ENCODE measurements at places on chromosomes 16 and 17.

- no peak for DNase-seq
Measured at GRCh38 chr17:81665205-81666091, 957 bp downstream of the OXLD1 start.

GRCh38 chr16:70697594-70698170, 11.8 kb upstream of the MTSS2 start:
- peak; percentile 92 for DNase-seq

DNA sequence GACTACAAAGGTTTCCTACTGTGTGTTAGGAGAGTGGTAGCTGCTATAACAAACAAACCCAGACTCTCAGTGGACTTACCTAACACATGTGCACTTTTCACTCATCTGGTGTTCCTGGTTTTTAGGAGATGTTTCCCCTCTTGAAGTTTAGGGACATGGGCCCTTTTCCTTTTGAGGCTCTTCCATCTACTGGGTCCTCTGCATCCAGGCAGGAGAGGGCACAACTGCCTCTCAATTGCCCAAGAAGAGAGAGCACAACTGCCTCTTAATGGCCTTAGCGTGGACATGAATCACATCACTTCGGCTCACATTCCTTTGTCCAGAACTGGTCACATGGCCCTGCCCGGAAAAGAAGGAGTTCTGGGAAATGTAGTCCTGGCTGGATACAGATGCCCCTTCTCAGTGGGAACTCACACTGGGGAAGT, 9.8 kb upstream of the TNRC6C start:
- peak; percentile 53 for DNase-seq

- DNase-seq: no peak
Measured at GRCh38 chr17:39261286-39261685, 35.5 kb upstream of the STAC2 start.

- DNase-seq: no peak
Measured at GRCh38 chr17:53313746-53314145, 509.0 kb upstream of the KIF2B start.

- no peak for DNase-seq
Measured at GRCh38 chr16:89154390-89155183, 17.0 kb upstream of the CDH15 start.

GRCh38 chr16:56936491-56936890, 4.5 kb downstream of the HERPUD1 start:
- no peak for DNase-seq

GRCh38 chr17:18217412-18218015, 7.9 kb upstream of the LLGL1 start:
- peak; percentile 79 for DNase-seq

DNA sequence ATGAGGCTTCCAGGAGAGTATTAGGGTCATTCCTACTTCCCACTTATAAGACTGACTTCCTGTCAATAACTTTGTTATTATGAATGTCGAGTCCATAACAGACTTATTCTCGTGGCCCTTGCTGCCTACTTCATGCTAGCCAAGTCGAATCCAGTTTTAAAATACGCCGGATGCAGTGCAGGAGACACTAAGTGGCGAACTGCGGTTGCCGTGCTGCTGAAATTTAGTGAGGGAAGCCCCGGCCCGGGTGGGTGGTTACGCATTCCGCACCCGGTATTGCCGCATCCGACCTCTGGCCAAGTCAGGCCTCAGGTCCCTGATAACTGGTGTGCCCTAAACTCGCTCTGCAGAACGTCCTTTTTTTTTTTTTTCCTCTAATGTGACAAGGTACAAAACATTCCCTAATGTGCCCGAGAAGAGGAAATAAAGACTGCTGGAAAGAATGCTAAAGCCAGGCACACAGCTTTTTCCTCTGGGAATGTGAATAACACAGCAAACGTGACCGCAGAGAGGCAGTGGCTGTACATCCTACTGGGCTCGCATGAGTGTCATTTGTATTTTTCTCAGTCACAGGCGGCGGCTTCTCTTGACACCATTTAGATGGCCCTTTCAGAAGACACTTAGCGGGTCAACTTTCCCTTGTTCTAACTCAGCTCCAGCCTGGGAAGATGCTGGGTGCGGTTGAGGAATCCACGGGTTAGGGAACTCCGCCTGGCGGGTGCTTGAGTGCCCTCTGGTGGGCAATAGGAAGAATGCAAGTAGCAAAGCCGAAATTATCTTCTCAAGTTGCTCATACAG, 7.1 kb upstream of the AKTIP start:
- peak; percentile 80 for DNase-seq
